CD4-positive, alpha-beta T cell treated with Interleukin-4 for 4 hours (primary cell): ENCODE measurements at places on chromosomes 13 and 19.
A peak's percentile ranks its signal among the peaks of the same experiment; 100 is the strongest.

GRCh38 chr13:40485611-40486517 is 180.6 kb downstream of the FOXO1 start:
- DNase-seq, result peak; percentile 96

DNA sequence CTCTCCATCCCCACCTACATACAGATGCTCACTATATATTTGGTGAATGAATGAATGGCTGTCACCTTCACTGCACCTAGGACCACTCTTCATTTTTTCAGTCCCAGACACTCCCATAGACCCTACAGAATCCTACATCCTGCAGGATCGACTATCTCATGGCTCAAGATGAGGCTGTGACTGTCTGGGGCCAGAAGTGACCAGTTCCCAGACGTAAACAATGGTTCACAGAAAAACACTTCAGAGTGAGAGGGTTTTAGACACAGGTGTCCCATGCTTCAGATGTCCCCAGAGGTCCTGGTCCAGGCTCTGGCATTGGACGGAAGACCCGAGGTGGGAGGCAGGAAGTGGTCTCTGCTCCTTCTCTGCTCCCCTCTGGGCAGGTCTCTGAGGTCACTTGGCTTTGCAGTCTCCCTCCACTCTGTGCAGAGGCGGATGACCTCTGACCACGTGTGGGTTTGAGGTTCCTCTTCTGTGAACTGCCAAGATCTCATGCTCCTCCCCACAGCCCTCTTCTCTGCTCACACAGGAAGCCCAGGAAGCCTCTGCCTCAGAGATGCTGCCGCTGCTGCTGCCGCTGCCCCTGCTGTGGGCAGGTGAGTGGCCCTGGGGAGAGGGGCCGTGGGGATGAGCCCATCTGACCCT is 24.9 kb downstream of the SIGLEC7 start:
- DNase-seq, result peak; percentile 30

GRCh38 chr13:102638741-102639140 is 42.0 kb downstream of the TPP2 start:
- no peak for DNase-seq

DNA sequence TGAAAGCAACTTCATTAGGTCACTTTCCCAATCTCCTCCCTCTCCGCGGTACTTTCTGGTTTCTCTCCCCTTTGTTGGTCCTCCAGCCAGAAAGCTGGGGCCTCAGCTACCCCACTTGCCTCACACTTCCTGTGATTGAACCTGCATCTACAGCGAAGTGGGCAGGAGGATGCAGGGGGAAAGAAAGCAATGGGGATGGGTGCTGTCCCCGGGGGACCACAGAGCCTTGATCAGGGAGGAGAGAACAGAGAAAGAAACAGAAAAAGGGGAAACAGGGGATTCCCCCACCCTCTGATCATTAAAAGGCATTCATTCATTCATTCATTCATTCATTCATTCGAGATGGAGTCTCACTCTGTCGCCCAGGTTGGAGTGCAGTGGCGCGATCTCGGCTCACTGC is 74.2 kb downstream of the TRPM4 start:
- no peak for DNase-seq

DNA sequence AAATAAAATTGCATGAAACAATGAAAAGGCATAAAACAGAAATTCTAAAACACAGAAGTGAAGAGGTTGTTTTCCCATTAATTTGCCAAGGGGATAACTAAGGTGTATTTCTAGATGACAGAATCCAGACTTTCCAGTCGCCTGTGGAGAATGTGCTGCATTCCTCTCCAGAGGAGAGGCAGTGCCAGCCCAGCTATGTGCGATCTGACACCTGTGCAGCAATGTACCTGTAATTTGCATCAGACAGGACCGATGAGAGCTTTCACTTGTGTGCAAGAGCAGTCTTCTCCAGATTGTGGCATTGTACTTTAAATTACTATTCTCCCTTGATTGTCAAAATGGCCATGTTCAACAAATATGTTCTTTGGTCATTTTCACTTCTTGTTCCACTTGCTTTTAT is 1037.9 kb downstream of the EFNB2 start:
- DNase-seq, result no peak

DNA sequence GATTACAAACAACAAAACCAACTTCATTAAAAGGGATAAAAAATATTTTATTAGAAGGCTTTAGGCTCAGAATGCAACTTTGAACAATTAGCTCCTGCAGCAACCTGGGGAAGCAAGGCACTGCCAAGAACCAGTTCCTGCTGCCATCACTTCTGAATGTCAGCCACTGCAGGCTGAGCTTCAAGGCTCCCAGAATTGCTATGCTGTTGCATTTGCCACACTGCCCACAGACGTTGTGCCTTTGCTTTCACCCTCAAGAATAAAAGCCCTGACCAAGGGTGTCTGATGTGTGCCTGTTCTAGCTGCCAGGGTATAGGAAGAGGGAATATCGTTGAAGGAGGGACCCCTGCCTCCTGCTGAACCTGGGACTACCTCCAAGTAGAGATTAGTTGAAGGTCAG is 238.4 kb downstream of the ITGBL1 start:
- no peak for DNase-seq

GRCh38 chr19:54302257-54302656 is 10.7 kb downstream of the LILRA5 start:
- DNase-seq, result no peak

DNA sequence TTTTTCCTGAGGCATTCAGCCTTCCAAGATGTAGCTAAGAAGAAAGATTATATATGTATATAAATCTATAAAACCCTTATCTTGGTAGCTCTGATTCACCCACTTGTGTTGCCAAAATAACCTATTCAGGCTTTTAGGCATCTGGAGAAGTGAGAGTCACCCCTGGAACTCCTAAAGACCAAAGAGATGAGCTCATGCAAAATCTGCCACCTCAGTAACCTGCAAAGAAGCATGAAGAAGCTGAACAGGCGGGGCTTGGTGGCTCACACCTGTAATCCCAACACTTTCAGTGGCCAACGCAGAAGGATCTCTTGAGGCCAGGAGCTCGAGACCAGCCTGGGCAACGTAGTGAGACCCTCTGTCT is 393.7 kb downstream of the FOXO1 start:
- DNase-seq, result no peak

DNA sequence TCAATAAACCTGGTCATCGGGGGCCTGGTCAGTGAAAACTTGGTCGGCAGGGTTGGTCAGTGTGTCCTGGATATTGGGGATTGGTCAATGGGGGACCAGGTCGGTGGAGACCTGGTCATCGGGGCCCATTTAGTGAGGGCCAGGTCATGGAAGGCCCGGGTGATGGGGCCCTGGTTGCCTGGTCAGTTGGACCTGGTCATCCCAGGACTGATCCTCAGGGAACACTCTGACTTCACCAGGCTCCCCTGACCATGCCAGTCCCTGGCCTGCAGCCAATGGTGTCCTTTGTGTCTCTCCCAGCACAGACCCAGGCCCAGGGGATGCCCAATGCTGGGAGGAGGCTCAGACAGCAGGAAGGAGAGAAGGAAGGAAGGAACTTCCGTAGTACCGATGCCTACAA is 42.1 kb upstream of the TPM4 start:
- no peak for DNase-seq

DNA sequence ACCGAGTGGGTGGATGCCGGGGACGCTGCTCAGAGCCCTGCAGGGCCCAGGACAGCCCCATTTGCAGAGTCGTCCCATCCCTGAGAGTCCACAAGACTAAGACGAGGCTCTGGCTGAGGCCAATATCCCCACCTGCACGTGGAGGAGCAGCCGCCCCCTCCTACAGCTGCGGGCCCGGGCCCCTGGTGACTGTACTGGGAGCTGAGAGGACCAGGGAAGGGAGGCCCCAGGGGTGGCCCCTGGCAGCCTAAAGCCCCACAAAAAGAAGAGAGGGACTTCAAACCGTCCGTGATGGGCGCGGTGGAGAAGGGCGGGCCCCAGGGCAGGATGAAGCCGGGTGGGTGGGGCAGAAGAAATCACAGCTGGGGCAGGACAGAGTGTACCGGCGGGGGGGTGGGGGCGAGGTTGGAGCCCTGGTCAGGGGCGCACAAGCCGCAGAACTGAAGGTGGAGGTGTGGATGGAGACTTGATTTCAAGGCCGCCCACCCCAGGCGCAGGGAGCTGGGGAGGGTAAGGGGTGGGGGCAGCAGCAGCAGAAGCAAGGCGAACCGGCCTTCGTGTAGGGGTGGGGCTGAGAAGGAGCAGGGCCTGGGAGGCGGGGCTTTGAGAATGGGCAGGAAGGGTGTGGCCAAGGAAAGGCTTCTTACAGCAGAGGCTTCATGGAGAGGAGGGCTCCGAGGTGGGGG is 12.9 kb downstream of the CFD start:
- DNase-seq, result peak; percentile 80

DNA sequence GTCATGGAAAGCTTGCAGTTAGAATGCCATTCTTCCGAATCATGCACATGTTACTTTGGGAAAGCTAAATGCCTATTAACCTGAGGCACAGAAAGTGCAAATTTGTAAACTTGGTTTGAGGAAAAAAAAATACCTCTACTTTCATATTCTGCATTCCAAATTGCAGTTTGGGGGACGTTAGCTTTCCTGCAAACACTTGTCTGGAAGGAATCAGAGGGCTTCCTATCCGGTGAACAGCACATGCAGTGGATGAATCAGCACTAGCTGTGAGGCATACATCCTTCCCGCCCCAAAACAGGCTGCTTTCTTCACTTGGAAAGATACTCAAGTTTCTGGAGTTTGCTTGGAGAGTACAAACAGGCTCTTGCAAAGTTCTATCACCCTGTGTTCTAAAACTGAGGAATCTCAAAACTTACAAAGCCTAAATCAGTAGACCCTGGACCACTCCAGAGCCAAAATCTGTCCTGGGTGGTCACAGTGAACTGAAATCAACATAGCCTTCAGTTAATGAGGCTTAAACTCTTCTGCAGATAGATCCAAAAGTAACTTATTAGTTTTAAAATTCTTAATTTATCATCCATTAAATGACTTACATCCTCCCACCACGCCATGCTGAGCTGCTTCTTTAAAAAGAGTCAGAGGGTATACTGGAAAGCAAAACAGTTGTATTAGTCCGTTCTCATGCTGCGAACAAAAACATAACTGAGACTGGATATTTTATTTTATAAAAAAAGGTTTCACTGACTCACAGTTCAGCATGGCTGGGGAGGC is 802.3 kb upstream of the ARGLU1 start:
- no peak for DNase-seq

DNA sequence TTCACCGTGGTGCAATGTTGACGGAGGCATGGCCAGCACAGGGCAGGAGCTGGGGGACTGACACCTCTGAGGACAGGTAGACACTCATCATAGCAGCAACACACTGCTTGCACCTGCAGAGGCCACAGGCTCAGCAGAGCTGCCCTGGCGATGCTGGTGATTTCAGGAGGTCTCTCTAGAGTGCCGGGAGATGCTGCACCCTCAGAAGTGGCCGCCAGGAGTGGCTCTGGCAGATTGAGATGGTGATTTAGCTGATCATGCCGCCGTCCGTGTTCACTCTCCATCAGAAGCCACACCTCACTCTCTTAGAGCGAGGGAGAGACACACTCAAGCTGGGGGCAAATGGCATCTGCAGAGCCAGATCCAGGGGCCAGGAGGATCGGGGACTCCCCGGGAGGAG is 244.6 kb upstream of the SGCG start:
- DNase-seq, result no peak

- no peak for DNase-seq
Observed at GRCh38 chr19:35110974-35111373, 4.6 kb upstream of the FXYD3 start.

- DNase-seq, result no peak
Observed at GRCh38 chr19:17625980-17626379, 62.2 kb downstream of the UNC13A start.

- no peak for DNase-seq
Observed at GRCh38 chr19:14418856-14419105, 360 bp downstream of the DDX39A start.

DNA sequence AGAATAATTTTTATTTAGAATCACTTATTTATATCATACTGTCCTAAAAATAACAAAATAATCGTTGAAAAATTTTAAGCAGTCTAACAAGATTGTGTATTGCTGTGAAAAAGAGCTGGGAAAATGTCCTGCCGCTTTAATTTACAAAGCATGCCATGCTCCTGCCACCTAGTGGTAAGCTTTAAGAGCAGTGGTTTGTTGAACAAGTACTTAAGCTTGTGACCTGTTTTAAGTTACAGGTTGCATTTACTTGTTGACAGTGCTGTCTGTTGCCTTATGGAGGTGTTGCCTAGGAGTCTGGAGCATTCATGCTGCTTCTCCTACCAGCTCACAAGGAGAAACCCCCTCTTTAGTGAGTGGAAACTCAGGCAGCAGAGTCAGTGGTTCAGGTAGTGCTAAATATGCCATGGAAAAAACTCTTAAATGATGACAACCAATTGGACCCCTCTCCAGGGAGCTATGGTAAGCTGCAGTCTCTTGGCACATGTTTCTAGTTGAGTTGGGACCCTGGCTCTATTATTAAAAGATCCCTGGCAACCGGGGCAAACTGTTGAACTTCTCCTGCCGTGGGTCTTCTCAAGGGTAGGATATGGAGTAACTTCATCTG is 68.4 kb downstream of the SPATA13 start:
- DNase-seq, result peak; percentile 72

DNA sequence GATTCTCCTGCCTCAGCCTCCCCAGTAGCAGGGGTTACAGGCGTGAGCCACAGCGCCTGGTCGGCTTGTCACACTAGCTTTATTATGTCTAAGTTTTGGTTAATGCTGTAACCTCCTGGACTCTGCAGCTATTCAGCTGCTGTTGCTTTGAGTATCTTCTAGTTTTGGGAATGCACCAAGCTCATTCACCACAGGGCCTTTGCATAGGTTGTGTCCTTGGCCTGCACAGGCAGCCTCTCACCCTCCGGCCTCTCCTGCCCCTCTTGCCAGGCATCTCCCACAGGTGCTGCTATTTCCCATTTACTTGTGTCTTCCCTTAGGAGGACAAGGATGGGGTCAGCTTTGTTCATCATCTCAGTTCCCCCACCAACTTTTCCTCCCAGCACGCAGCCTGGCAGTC is 2.4 kb upstream of the CCDC9 start:
- DNase-seq, result no peak

DNA sequence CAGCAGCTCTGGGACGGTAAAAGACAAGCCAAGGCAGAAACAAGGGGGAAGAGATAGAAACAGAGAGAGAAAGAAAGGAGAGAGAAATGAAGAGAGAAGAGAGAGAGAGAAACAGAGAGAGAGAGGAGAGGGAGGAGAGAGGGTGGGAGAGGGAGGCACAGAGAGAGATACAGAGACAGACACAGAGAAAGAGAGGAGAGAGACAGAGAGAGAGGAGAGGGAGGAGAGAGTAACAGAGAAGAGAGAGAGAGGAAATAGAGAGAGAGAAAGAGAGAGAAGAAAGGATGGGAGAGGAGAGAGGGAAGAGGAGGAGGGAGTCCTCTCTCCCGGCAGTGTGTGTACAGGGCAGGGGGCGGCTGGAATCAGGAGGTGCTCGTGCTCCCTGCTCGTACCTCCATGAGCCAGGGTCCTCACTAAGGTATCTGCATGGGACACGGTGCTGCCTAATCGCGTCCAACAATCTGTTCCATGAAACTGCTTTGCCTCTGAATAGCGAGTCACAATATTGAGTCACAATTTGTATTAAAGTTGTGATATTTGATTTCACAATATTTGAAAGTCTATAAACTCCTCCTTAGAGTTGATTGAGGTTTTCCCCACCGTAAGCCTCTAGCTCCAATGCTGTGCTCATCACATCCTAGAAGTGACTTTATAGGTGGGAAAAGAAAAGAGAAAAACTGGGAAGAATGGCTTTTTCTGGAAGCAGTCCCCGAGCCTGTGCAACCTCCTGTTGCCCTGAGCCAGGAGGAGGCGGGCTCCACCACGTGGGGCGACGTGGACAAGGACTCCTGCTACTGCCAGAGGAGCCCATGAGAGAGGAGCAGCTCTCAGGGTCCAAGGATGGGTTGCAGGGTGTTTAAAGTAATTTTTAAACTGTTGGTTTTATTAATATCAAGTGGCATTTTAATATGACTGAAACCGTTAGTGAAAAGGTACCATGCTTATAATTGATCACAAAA is 81.7 kb upstream of the ARHGEF7 start:
- DNase-seq, result no peak
